ENCODE measurements at places on chromosomes 11 and 22.

DNA sequence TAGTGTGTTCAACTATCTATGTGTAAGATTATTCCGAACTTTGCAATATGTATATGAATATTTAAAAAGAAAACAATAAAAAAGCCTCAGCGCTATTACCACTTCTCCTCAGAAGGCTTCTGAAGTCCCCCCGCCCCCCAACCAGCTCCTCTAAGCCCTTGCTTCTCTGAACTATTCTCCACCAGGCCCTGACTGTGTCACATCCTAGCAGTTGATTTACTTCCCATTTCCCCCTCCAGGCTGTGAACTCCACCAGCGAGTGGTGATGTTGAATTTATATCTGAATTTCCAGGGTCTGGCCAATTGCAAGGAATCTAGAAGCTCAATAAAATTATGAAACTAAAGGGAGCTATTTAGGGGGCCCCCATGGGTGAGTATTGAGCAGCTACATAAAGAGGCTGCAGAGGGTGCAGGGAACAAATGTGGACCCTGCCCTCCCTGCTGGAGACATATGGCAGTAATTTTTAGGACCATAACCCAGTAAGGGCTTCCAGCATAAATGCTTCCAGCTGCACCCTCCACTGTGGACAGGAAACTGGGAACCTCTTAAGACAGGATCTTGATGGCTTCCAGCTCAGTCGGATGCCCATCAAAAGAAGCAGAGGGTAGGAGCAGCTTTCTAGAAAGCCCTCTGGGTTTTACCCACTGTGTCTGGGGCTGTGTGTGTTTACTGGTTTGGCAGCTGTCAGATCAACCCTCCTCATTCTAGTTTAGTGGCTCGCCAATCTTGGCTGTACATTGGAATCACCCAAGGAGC lies 81.4 kb downstream of the TIMP3 start:
- no peak for DNase-seq

GRCh38 chr11:12865863-12866595 lies 143.1 kb upstream of the RASSF10 start:
- DNase-seq, result no peak

GRCh38 chr11:104946907-104947306 lies 21.5 kb downstream of the CASP4 start:
- peak; percentile 29 for DNase-seq

DNA sequence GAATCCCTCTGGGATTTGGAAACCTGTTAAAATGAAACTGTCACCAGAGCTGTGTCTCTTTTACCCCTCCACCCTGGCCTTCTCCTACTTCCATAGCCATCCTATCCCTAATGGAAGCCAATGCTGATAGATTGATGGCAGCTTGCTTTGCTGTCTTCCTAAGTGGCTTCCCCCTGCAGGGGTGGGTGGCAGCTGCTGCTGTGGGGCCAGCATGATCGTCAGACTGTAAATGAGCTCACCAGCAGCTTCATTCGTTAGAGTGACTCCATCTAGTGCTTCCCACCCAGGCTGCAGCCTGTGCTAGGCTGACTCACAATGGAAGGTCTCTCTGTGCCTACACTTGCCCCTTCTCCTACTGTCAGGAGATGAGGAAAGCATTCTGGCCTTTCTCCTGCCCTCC lies 311.0 kb downstream of the BUD13 start:
- no peak for DNase-seq

GRCh38 chr11:110199184-110199981 lies 97.0 kb downstream of the RDX start:
- no peak for DNase-seq

- no peak for DNase-seq
Observed at GRCh38 chr11:46930089-46930488, 6.5 kb upstream of the CSTPP1 start.

- no peak for DNase-seq
Observed at GRCh38 chr11:63841554-63841953, 2.6 kb downstream of the MARK2 start.

DNA sequence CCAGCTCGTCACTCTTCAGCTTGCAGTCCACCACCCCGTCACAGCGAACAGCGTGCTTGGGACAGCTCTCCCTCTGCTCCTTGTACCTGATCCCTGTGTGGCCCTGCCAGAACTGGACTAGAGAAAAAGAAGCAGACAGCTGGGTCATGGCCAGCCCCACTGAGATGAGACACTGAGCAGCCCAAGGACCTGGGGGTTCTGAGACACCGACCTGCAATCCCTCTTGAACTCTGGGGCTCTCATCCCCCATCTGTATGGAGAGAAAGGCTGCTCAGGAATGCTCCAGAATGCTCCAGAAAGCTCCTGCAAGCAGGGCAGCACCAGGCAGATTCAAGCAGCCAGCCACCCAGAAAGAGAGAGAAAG lies 14.8 kb downstream of the TMPRSS13 start:
- DNase-seq, result no peak

DNA sequence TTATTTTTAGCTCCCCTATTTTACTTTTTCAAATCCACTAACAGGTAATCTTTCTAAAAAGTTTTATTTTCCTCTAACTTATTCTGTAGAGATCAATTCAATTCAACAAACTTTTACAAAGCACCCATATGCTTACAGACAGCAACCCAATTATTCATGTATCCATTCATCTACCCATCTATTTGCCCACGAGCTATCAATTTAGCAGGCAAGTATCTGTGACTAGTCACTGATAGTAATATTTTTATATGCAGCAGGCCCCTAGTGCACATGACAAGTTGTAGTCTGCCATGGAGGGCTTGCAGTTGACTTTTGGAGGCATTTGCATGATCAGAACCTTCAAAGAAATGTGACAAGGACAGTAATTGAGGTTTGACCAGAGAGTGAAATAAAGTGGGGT lies 753.2 kb upstream of the TENM4 start:
- no peak for DNase-seq

GRCh38 chr11:45082744-45083543 lies 63.5 kb upstream of the PRDM11 start:
- no peak for DNase-seq

- no peak for DNase-seq
Observed at GRCh38 chr22:44204739-44205515, 24.2 kb downstream of the PARVG start.

DNA sequence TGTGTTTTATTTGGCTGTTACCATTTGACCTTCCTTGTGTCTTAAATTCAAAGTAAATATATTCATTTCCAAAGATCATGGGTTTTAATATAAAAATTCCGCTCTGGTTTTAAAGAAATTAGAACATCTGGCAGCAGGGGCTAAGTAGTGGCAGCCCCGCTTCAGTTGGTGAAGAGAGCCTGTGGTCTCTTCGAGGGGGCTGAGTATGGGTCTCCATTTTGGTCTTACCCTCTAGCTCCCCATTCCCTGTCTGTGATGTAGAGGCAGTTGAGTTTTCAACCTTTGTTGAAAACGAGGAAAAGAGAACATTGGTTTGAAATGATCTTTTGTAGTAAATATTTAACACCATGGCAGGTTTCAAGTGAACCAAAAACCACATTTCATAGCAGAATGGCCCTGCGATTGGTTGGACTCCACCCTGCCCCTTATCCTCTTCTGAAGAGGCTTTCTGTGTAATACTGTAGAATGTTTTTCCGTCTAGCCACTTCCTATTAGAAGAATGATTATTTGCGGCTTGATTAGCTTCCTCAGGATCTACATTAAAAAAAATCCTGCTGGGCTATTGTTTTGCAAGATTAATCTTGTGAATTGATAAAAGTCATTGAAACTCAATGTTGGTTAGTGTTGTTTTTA lies 17.7 kb downstream of the APLP2 start:
- no peak for DNase-seq

DNA sequence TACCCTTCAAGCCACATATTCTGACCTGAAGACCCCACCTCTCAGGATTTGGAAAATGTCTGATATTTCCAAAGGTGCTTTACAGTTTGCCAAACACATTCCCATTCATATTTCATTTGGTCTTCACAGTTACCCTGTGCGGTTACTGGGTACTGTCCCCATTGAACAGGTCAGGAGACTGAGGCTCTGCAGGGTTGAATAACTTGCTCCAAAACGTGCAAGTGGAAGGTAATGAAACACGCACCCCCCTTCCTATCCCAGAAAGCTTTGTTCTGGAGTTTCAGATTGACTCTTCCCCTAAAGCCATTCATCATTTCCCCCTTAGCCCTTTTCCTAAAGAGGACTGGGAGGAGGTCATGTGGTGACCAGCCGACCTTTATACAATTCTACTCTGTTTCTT lies 18.8 kb downstream of the MICAL2 start:
- DNase-seq, result no peak

- no peak for DNase-seq
Observed at GRCh38 chr11:58926695-58927094, 12.6 kb upstream of the GLYATL1 start.

- peak; percentile 91 for DNase-seq
Observed at GRCh38 chr11:34174412-34175041, 69.1 kb downstream of the NAT10 start.

GRCh38 chr22:17749605-17750395 lies 24.5 kb downstream of the BID start:
- DNase-seq, result no peak

DNA sequence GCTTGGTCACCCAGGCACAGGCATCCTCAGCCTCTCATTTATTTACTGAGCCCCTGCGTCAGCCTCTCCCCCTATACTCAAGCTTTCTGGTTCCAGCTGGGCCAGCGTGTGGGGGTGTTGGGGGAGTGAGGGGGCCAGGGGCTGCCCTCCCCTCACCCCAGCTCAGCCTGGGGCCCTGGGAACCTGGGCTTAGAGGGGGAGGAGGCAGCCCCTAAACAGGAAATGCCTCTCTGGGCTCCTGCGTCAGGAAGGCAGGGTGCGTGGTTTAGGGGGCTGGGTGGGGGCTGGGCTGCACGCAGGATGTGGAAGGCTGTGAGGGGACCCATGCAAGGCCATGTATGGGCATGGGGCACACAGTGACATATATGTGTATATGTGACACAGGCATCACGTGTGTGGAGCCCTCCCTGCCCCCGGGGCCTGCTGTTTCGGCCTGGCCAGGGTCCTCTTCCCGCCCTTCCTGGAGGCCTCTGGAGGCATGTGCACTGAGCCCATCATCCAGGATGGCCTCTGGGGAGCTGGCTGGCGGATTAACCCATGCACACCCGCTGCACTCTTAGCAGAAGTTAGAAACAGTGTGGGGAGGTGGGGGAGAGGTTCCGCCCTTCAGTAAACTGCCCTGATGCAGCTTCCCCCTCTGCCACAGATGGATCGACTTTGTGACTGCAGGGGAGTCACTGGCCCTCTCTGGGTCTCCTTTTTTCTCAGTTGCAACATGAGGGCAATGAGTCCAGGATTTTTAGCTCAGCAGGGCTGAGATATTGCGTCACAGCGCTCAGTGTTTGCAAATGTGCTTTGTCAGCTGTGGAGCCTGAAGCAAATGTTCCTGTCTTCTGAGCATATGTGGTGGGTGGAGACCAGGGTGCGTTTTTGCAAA lies 1.1 kb upstream of the CD248 start:
- DNase-seq, result no peak

GRCh38 chr11:17972987-17973386 lies 39.9 kb downstream of the SERGEF start:
- DNase-seq, result peak; percentile 90

DNA sequence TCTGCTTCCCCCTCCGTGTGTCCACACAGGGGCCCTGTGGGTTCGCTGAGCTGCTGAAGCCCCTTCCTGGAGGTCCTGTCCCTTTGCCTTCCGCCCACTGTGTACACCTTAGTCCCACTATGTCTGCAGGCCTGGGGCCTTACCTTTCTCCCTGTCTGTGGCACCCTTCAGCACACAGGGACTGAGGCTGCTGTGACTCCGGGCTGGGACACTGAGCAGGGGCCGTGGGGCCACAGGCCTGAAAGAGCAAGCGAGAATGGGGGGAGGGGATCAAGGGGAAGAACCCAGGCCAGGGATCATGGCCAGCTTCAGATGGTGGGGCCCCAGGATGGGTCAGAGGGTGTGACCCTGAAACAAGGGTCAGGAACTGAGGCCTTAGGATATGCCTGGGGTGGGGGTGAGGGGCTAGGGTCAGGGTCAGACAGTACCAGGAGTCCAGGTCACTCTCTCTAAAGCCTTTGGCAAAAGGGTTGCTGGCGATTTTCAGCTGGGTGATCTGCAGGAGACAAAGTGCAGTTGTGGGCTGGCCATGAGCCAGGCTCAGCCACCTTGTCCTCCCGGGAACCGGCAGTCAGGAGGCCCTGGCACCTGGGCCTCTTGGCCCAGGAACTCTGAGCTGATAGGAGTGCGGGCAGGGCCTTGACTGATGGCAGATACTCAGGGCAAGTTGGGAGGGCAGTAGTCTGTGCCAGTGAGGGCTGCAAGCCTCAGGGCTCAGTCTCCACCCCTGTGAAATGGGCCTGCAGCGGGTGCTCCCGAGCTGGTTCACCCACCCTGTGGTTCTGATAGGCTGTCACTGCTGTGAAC lies 2.6 kb upstream of the NUDT8 start:
- DNase-seq, result no peak

DNA sequence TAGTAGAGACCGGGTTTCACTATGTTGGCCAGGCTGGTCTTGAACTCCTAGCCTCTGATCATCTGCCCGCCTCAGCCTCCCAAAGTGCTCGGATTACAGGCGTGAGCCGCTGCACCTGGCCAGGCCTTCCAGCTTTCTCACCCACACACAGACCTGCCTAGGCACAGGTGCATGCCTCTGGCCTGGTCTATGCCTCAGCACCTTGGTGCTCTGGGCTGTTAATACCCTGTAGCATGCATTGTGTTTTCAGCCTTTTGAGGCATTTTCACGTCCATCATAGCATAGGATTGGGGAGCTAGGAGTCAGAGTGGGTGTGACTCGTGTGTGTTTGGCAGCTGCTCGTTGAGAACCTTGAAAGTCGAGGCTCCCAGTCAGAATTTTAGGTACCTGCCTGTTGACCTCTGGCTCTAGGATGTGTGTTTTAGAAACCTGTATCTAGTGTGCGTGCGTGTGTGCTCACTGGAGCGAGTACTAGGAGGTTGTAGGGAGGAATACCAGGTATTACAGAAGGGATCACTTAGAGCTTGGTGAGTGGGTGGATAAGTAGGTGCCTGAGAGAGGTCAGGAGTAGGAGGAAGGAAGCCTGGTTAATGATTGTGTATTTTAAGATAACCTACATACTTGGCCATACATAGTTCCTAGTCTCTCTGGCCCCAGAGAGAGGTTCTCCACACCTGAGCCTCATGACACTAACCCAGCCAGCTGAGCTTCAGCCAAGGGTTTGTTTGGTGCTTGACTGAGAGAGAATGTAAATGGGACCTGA lies 20.0 kb downstream of the CRKL start:
- DNase-seq, result no peak

DNA sequence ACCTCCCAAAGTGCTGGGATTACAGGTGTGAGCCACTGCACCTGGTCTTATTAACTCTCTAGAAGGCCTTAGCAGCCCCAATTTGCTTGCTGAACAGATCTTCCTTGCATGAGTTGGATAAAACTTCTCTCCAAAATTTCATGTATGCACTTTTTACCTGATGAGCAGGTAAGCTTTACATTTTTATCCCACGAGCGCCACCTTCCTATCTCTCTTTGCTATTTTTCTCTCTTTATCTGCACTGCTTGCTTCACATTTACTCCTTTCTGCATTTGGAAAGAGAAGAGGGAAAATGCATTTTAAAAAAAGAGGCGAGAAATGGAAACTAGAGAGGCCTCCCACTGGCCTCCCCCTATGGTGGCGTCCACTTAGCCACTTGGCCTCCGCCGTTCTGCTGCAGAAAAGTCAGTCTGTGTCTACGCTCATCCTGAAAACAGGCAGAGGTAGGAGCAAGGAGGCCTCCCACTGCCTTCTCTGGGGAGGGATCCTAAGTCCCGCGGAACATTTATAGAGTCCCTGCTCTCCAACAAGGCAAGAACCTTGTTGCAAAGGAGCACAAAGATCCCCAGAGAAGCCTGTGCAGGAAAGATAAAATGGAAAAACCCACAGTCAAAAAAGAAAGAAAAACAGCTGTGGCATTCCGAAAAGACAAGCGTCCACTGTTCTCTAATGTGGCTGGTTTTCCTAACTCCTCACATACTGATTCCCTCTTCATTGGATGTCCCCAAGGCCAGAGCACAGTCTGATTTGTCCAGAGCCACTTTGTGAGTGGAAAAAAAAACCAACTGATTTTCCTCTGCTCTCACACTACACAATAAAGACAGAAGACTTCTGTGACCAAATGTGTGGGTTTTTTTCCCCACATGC lies 62.2 kb upstream of the INCENP start:
- DNase-seq, result no peak

Measured in urothelium cell line (cell line).